ENCODE measurements at places on chromosomes 2 and 18.

- no peak for DNase-seq
Measured at GRCh38 chr2:230362030-230362691, 35.2 kb downstream of the SP140L start.

DNA sequence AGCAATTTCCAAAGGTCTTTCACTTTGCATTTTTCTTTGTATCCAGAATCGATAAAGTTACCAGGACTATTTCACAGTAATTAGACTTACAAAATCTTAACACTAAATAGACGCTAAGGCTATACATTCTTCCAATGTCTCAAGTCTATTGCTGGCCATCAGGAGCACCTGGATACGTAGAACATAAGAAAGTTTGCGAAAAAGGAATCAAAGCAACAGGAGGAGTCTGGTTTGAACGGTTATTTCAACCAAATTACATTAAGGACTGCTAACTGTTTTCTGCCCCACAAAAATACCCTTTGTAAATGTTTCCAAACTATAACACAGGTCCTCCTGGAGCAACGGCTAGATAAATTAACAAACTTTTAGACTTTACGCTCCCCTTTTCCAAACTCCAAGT lies 1.4 kb upstream of the HNRNPA3 start:
- DNase-seq: no peak

DNA sequence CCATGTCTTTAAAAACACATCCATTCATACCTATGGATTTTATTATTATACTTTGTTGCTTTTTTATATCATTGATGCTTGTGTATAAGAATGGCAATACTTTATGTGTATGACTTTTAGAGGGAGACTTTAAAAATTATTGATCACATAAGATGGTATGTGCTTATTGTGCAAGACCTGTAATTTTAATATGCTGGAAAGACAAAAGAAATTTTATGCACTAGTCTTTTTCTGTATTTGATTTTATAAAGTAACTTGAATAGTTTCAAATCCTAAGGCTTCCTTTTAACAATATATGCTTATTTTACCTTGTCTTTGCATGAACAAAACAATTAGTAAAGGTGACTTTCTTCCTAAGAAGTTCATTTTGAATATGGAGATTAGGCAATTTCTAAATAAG lies 226.4 kb downstream of the PARD3B start:
- no peak for DNase-seq

DNA sequence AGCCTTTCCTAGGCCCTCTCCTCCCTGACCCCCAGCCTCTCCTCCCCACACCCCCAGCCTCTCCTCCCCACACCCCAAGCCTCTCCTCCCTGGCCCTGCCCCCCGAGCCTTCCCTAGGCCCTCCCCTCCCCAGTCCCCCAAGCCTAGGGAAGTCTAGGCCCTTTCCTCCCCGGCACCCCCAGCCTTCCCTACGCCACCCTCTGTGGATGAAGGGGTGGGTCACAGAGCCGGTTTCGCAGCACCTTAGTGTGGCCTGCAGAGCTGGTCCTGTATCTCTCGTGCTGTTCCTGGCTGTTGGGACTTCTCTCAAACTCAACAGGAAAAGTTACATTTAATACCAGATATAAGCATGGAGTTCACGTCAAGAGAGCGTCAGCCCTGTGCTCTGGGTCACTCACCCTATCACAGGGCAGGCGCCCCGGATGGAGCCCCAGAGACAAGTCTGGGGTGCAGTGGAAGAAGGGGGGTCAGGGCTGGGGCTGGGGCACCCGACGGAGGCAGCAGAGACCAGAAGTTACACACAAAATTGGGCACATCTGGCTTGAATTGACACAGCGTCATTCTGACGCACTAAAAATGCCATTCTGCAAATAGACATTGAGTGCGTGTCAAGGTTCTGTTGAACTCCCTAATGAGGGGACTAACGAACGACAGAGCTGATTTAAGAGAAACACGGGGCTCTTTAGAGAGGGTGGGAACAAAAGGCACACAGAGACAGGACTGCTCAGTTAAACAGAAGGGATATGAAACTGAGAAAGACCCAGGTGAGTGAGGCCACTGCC lies 24.0 kb downstream of the KCNIP3 start:
- no peak for DNase-seq

DNA sequence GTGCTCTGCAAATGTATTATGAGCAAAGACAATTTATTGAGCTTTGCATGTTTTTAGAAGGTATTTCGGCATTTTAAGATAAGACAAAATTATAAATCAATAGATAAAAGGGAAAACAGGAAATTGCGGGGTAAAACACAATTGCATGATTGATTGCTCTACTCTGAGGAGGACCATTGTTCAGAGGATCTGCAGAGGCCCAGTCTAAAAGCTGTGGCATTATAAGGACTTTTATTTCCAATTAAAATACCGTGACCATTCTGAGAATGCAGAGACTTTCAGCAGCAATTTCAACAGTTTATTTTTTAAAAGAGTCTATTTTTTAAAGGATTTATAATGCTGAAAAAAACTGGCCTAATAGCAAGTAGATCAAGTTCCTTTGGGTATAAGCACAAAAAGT lies 62.0 kb downstream of the TPGS2 start:
- no peak for DNase-seq

DNA sequence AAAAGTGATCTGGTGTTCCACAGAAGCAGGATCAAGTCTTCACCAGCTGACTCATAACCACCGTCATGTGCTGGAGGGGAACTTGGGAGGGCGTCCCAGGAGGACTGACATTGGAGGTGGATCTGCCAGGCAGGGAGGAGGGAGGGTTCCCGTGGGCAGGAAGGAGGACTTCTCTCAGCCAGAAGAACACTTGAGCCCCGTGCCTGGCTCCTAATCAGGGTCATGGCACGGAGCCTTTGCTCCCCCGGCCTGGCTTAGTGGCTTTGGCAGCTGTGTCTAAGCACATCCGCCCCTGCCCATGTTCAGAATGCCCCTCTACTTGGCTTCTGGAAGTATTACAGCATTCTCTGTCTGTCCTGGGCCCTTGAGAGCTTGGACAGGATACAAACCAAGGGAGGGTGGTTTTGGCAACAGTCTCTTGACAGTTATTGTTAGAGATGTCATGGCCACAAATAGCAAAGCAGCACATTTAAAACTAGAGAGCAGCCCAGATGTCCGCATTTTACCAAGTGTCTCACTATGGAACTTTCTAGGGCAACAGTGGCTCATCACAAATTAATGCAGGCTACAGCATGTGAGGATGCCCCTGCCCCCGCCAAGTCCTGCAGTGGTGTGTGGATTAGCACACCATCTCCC lies 11.5 kb downstream of the PPP1R7 start:
- no peak for DNase-seq

DNA sequence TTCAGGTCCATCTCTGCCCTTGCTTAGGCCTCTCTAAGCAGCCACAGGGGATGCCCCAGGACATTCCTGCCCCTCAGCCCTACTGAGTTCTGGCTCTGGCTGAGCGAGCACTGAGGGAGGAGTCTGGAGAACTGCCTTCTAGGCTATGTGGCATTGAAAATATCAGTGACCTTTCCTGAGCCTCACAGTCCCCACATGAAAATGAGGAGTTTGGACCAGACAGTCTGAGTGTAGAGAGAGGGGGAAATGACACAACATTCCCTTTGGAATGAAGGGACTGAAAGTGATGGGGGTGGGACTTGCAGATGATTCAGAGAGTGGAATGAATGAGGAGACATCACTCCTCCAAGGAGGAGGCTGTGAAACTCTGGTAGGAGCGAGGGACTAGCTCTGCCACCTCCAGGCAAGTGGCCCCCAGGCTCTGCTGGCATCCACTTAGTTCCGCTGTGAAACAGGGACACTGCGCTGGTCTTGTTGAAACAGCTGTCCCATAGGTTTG lies 8.0 kb downstream of the TNS1 start:
- no peak for DNase-seq

DNA sequence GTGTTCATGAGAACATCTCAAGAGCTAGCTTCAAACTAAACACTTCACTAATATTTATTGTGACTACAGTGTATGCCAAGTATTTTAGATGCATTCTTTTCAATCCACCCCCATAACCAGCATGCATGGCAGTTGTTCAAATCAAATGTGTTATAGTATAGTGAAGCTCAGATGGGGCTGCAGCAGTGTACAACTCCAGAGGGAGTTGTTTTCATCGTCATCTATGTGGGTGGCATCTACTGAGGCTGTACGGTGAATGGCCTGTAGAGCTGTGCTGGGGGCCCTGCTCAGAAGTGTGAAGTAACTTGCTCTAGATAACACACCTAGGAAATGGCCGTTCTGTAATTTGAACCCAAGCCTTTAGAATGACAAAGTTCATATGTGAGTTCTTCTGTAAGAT lies 71.8 kb upstream of the LRATD1 start:
- DNase-seq: no peak

DNA sequence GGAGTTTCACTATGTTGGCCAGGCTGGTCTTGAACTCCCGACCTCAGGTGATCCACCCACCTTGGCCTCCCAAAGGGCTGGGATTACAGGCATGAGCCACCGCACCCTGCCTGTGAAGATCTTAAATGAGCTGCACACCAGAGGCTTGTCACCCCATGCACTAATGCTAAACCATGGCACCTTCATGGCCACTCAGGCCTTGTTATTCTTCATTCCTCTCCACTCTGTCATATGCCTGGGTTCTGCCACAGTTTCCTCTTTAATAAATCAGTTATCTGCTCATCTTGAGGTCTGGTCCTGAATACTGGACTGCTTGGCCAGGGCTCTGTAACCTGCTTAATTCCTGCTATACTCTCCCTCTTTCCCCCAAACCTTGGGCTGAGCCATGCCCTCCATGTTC lies 303.9 kb upstream of the FBXO11 start:
- no peak for DNase-seq

DNA sequence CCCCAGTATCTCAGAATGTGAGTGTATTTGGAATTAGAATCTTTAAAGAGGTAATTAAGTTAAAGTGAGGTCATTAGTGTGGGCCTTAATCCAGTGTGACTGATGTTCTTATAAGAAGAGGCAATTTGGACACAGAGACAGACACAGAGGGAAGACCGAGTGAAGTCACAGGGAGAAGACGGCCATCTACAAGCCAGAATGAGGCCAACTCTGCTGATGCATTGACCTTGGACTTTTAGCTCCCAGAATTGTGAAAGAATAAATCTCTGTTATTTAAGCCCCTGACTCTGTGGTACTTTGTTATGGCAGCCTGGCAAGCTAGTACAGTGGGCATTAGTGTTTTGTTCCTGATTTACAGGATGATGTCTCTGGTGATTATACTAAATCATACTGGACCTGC lies 64.6 kb downstream of the LTBP1 start:
- no peak for DNase-seq

Data from stimulated activated CD4-positive, alpha-beta T cell treated with anti-CD3 and anti-CD28 coated beads, Interleukin-15, amount 100 ng/mL, for 1 hour (primary cell).